ENCODE measurements at places on chromosomes 6 and 20. TPM values are rescaled to one million over a fixed set of nuclear protein-coding genes. Genes with fewer than 3 reads are reported as not detected.

DNA sequence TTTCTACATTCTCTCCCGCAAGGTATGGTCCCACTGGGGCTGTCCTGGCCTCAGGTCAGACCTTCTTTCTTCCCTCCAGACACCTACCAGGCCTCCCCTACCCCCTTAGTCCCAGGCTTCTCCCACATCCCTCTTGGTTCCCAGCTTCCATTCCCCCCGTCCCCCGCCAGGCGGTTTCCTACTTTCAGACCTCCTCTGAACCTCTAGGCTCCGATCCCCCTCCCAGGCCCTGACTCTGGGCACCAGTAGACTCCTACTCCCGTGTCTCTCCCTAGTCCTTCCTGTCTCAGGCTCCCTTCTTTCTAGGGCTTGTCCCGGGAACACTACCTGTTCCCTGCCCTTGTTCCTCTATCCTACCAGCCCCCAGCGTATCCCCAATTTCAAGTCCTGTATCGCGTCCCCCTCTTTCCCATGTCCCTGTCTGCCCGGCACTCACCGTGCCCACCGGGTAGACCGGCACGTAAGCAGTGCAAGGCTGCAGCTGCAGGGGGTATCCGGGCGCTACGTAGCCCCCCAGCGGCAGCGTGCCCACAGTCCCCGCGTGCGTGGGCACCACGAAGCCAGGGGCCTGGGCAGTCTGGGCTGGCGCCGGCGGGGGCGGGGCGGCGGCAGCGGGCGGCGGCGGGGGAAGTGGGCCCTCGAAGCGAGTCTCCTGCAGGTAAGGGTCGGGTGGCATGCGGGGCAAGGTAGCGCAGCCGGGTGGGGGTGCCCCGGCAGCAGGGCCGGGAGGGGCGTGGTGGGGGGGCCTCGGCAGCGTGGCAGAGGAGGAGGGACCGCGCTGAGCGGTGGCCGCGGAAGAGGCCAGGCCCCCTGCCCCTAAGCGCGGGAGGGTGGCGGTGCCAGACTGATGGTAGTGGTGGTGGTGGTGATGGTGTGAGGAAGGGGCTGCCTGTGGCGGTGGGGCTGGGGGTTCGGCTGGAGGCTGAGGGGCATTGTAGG, 1.5 kb downstream of the PRRT1 start:
- DNase-seq, result peak; percentile 38

- peak; percentile 67 for DNase-seq
These were observed 7.8 kb downstream of the SYNGAP1 start for GRCh38 chr6:33427585-33428223.

GRCh38 chr6:25414755-25415154, 135.6 kb downstream of the CARMIL1 start:
- no peak for DNase-seq

GRCh38 chr20:50488236-50488806, 21.9 kb upstream of the PTPN1 start:
- no peak for DNase-seq

- DNase-seq, result no peak
These were observed 22.8 kb upstream of the CCN6 start for GRCh38 chr6:112030961-112031660.

Gene SAYSD1
- 20.8 TPM for total RNA-seq

DNA sequence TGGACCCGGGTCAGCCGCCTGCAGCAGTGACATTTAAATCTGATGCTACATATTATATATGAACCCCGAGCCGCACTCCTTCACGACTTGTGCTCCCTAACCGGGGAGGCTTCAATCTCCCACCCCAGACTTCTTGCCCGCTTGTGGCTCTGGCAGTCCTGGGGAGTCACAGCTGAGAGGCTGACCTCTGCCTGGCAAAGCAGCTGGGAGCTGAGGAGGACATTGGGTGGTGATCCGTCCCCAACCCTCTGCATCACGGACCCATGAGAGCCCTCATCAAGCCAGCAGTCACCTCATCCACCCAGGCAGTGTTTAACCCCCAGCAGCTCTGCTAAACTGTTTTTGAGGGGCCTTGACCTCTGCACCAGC, 33.7 kb upstream of the CDH22 start:
- no peak for DNase-seq

Gene TBC1D20
- 19.3 TPM for total RNA-seq

Gene KCNS1
- total RNA-seq, result 1.2 TPM

- no peak for DNase-seq
These were observed 254.0 kb downstream of the TPBG start for GRCh38 chr6:82617648-82618047.

DNA sequence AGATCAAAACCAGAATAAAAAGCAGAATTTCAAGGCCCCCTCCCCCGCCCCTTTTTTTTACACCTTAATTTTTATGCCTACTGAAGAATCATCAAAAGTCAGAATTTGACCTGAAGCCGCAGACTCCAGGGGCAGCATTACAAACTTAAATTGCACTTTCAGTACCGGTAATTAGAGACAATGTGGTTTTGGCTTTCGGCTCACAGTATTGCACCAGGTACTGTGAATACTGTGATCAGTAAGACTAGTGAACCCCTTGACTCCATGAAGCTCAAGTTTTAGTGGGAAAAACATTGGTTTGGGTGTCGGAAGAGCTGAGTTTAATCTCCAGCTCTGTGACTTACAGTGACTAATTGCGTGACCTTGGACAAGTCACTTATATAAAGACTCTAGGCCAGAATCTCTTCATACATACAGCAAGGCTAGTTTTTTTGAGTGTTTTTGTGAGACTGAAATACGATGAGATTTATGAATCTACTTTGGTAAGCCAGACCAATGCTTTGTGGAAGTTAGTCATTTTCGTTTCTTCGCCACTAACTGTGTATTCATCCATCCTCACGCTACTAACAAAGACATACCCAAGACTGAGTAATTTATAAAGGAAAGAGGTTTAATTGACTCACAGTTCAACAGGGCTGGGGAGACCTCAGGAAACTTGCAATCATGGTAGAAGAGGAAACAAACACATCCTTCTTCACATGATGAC, 114.7 kb downstream of the SASH1 start:
- DNase-seq, result no peak
